Colonic mucosa (tissue), 4 donors: ENCODE measurements at places on chromosomes 16 and 17.

- no peaks in the 10 kb centered on the region for H3K4me1 ChIP-seq
- no peak overlapping the region for H3K4me3 ChIP-seq
- no peaks in the 10 kb centered on the region for H3K27me3 ChIP-seq
- no peak overlapping the region for H3K27ac ChIP-seq
Observed at GRCh38 chr17:75950421-75950820, 9.6 kb upstream of the FBF1 start.

DNA sequence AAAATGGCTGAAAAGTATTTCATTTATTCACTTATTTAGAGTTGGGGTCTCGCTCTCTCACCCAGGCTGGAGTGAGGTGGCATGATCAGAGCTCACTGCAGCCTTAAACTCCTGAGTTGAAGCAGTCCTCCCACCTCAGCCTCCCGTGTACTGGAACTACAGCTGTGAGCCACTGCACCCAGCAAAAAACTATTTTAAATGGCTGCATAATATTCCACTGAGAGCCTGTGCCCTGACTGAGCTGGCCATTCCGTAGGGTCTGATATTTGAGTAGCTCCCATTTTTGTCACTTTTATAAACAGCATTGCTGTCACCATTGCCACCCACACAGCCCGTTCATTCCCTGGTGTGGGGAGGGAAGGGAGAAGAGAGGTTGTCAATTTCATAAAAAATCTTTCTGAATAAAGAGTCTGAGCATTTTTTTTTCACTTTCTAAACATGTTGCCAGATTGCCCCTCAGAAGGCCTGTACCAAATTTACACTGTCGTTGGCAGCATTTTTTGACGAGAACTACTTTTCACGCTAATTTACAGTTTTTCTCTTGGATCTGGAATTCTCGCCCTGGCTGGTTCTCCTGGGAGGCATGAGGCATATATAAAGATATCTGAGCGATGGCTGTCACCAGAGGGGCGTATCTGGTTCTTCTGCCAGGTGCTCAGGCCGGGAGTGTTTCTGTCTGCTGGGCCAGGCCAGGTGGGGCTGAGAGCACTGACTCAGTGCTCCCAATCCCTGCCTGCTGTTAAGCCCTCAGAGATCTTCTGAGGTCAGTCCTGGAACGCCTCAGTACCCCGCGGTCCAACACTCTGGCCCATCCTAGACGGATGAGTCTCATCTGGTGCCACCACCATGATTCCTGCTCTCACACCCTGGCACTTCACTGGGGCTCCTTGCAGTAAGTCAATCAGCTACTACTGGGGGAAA is 7.2 kb upstream of the KIFC3 start:
- H3K27ac ChIP-seq, result peak overlapping the region; percentile 53
- H3K27me3 ChIP-seq, result no peaks in the 10 kb centered on the region
- H3K4me1 ChIP-seq, result peaks cover 17% of the 10 kb centered on the region
- H3K36me3 ChIP-seq, result no peaks in the 10 kb centered on the region
- DNase-seq, result no peak

- H3K36me3 ChIP-seq, result peaks cover 22% of the 10 kb centered on the region
- no peak for DNase-seq
- H3K27ac ChIP-seq, result no peak overlapping the region
- no peaks in the 10 kb centered on the region for H3K4me1 ChIP-seq
- H3K27me3 ChIP-seq, result no peaks in the 10 kb centered on the region
- no peak overlapping the region for H3K4me3 ChIP-seq
Observed at GRCh38 chr17:2695243-2695960, 16.2 kb downstream of the CLUH start.

- H3K36me3 ChIP-seq, result no peaks in the 10 kb centered on the region
- H3K4me3 ChIP-seq, result peak within 1 kb of the TSS; percentile 88
- no peaks in the 10 kb centered on the region for H3K27me3 ChIP-seq
Observed at GRCh38 chr17:7035591-7036368, at the start of gene SLC16A13. TSS of gene SLC16A13 (plus strand) at chr17:7036015. CDS start at chr17:7036383, 368 bp downstream.

DNA sequence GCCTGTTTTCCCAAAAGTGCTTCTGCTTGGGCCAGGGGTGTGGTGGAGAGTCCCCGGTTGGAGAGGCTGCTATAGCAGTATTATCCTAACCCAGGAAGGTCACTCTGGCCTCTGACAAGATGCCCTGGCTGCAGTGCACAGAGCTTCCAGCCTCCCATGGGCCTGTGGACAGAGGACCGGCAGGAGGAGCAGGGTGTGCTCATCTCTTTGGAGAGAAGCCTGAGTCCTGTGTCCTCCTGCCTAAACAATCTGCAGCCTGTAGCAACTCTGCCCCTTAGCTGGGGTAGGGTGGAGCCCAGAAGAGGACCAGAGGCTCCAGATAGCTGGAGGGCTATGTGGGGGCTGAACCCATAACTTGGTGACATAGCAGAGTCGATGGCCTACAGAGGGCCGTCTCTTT is 78.0 kb downstream of the MPRIP start:
- H3K36me3 ChIP-seq, result no peaks in the 10 kb centered on the region
- H3K27me3 ChIP-seq, result no peaks in the 10 kb centered on the region
- H3K4me3 ChIP-seq, result no peak overlapping the region
- H3K27ac ChIP-seq, result peak overlapping the region; percentile 78

DNA sequence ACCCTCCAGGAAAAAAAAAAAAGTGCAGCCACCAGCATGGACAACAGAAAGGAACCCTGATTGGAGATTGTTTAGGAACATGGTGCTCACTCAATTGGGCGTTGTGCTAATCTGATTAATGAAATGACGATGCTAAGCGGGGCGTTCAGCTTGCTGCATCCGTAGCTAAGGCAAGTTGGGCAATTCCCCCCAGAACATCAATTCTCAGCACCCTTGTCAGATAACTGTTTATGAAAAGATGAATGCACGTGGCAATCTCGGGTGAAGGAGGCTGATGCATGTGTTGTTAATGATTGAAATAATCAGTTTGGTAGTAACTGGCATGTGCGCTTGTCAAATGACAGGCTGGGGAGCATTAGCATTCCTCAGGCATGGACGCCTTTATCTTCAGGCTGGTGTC is 57.0 kb downstream of the HS3ST3A1 start:
- H3K27me3 ChIP-seq, result no peaks in the 10 kb centered on the region
- H3K27ac ChIP-seq, result no peak overlapping the region
- no peaks in the 10 kb centered on the region for H3K36me3 ChIP-seq
- no peak overlapping the region for H3K4me3 ChIP-seq

GRCh38 chr17:16037636-16038035 is 38.0 kb downstream of the TTC19 start:
- no peaks in the 10 kb centered on the region for H3K4me1 ChIP-seq
- H3K27ac ChIP-seq, result no peak overlapping the region
- H3K4me3 ChIP-seq, result no peak overlapping the region
- no peaks in the 10 kb centered on the region for H3K27me3 ChIP-seq
- no peak for DNase-seq

GRCh38 chr16:1614456-1615102 is 2.4 kb downstream of the CRAMP1 start:
- no peaks in the 10 kb centered on the region for H3K27me3 ChIP-seq
- DNase-seq, result peak; percentile 22
- no peak overlapping the region for H3K27ac ChIP-seq
- H3K36me3 ChIP-seq, result no peaks in the 10 kb centered on the region
- peaks cover 6% of the 10 kb centered on the region for H3K4me1 ChIP-seq

DNA sequence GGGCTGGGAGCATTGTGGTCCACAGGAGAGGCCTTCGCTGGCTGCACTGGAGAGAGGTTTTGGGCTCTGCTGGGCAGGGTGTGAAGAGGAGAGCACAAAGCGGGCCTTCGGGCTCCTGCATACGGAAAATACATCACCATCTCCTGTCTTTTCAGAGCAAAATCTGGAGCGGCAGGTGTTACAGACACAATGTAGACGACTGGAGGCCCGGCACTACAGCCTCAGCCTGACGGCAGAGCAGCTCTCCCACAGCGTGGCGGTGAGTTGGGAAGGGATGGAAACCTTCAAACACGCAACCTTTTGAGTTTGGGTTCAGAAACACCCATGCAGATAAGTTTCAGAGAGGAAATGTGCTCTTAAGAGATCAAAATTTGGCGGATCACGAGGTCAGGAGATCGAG is 17.9 kb downstream of the GINS2 start:
- H3K36me3 ChIP-seq, result peaks cover 24% of the 10 kb centered on the region
- no peak overlapping the region for H3K27ac ChIP-seq
- H3K27me3 ChIP-seq, result no peaks in the 10 kb centered on the region
- no peak overlapping the region for H3K4me3 ChIP-seq
- H3K4me1 ChIP-seq, result no peaks in the 10 kb centered on the region

DNA sequence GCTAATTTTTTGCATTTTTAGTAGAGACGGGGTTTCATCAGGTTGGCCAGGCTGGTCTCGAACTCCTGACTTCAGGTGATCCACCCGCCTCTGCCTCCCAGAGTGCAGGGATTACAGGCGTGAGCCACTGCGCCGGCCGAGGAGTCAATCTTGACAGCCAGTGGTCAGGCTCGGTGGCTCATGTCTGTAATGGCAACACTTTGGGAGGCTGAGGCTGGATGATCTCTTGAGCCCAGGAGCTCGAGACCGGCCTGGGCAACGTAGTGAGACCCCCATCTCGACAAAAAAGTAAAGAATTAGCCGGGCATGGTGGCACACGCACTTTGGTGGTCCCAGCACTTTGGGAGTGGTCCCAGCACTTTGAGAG is 608 bp upstream of the PGS1 start:
- peak overlapping the region; percentile 86 for H3K27ac ChIP-seq
- no peak for DNase-seq
- H3K4me1 ChIP-seq, result peaks cover 16% of the 10 kb centered on the region

DNA sequence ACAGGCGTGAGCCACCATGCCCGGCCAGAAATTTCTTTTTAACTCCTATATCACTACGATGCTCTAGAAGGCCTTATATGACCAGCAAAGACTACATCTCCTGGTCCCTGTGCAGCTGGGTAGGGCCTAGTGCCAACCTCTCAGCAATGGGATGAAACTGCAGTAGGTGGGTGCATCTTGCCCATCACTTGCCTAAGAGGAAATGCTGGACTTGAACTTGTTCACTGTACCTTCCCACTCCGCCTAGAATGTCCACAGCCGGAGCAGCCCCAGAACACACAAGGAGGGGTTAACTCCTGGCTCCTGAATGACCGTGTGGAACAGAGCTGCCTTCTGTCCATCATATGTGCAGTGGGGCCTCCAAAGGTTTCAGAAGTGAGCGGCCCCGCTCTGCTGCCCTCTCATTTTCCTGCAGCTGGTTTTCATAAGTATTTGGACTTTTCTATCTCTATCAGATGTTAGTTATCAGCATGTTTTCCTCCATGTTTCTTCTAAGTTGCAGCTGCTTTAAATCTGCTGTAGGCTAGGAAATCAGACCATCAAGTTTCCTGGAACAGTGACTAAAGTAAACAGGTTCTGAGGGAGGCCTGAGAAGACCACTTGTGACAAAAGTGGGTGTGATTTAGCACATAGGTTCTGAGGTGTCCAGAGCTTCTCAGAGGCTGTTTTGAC is 52.5 kb downstream of the WSB1 start:
- no peak for DNase-seq
- no peaks in the 10 kb centered on the region for H3K36me3 ChIP-seq
- H3K4me1 ChIP-seq, result no peaks in the 10 kb centered on the region
- no peaks in the 10 kb centered on the region for H3K27me3 ChIP-seq
- H3K27ac ChIP-seq, result no peak overlapping the region

- no peak overlapping the region for H3K27ac ChIP-seq
- H3K27me3 ChIP-seq, result no peaks in the 10 kb centered on the region
- no peaks in the 10 kb centered on the region for H3K36me3 ChIP-seq
- H3K4me3 ChIP-seq, result no peak overlapping the region
- H3K4me1 ChIP-seq, result no peaks in the 10 kb centered on the region
Observed at GRCh38 chr17:65231662-65232335, 94.6 kb downstream of the RGS9 start.

- H3K27ac ChIP-seq, result no peak overlapping the region
- no peaks in the 10 kb centered on the region for H3K36me3 ChIP-seq
- no peak for DNase-seq
- no peaks in the 10 kb centered on the region for H3K4me1 ChIP-seq
Observed at GRCh38 chr17:13395862-13396261, 205.9 kb downstream of the HS3ST3A1 start.

DNA sequence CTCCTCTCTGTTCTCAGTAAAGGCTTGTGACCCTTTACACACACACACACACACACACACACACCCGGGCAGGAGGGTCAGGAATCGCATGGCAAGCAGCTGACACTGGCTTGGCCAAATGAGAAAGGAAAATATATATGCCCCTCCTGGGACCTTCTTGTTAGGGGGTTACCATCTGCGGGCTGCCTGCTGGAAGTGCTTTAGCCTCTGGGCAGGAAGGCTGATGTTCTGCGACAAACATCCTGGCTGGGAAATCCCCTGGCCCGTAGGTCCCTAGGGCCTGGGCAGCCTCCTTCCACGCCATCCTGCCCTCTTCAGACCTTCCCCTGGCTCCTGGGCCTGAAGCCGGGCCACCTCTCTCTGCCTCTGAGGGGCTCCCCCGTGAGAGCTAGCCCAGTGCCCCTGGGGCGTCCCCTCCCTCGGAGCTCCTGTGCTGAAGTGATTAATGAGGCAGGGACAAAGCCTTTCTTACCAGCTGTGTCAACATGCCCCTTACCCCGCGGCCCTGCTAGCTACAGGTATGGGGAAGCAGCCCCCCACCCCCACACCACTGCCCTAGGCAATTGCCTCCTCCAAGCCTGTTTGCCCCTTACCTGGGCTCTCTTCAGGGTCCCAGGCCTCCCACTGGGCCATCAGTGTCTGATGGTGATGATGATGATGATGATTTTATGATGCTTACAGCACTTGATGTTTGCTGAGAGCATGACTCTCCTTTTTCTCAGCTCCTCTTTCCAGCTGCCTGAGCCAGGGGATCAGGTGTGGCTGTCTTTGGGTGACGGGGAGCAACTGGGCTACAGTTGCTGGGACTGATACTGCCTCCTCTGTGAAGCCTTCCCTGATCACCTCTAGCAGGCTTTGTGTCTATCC is 32.8 kb upstream of the ETV4 start:
- H3K27me3 ChIP-seq, result no peaks in the 10 kb centered on the region
- peak overlapping the region; percentile 18 for H3K27ac ChIP-seq
- no peaks in the 10 kb centered on the region for H3K36me3 ChIP-seq
- DNase-seq, result no peak
- peaks cover 7% of the 10 kb centered on the region for H3K4me1 ChIP-seq

DNA sequence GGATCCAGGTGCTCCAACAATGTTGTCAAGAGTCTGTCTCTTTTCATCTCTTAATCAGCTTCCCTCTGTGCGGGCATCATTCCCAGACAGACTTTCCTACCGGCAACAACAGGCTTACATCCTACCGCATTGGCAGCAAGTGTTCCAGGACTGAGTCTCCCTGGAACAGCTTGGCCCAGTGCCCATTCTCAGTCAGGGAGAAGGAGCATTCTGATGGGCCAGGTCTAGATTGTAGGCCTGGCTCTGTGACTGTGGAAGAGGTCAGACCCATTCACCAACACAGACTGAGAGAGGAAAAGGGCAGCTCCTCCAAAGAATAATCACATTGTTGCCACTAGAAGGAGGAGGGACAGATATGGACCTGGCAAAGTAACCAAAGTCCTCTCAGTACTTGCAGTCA is 68.1 kb upstream of the TMEM132E start:
- no peaks in the 10 kb centered on the region for H3K4me1 ChIP-seq
- H3K4me3 ChIP-seq, result no peak overlapping the region
- H3K27me3 ChIP-seq, result no peaks in the 10 kb centered on the region
- H3K36me3 ChIP-seq, result no peaks in the 10 kb centered on the region
- no peak overlapping the region for H3K27ac ChIP-seq

DNA sequence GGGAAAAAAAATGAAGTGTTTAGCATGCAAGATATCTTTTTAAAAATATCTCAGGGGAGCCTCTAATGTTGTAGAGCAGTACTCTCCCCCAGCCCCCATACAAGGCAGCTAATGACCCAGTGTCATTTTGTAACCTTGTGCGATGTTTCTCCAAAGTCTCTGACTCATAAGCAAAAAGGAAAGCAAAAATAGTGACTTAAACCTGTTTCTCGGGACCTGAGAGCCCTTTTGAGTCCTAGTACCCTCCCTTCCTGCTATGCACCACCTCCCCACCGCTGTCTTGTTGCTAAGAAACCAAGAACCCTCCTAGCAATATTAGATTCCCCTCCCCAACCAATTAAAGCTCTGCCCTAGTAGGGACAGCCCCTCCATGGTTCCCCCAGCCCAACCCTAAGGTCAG is 2.8 kb downstream of the MYCBPAP start:
- DNase-seq, result no peak
- H3K27ac ChIP-seq, result no peak overlapping the region
- no peaks in the 10 kb centered on the region for H3K27me3 ChIP-seq
